Ovary (tissue), 10 donors: ENCODE measurements at places on chromosomes 3 and 15. TPM values are rescaled to one million over a fixed set of nuclear protein-coding genes. Genes with fewer than 3 reads are reported as not detected.
A peak's percentile ranks its signal among the peaks of the same experiment; 100 is the strongest.

DNA sequence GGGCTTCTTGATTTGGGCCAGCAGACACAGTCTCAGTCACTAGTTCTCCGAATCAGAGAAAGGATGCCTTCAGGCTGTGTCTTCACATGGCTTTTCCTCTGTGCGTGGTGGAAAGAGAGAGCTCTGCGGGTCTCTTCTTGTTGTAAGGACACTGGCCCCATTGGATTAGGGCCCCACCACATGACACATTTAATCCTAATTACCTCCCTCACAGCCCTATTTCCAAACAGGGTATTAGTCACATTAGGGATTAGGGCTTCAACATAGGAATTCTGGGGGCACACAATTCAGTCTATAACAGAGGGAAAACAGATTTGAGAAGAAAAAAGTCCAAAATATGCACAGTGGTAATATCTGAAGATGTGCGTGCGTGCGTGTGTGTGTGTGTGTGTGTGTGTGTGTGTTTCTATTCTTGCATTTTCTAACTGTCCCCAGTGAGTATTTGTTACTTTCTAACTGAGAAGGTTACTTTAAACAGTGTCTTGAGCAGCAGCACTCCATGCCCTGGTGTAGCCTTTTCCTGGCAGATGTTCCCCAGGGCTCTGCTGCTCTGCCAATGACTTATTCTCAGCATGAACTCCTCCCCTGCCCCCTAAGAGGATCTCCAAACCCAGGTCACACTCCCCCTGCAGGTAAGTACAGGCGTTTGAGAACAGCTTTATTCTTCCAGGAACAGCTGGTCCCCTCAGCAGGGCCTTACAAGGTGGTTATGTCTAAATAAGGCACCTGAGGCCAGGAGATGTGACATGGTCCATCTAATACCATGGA, 72.9 kb downstream of the RPL39L start:
- no peaks in the 10 kb centered on the region for H3K27me3 ChIP-seq
- H3K4me1 ChIP-seq = no peaks in the 10 kb centered on the region
- no peak overlapping the region for H3K4me3 ChIP-seq
- H3K27ac ChIP-seq = no peak overlapping the region
- H3K36me3 ChIP-seq = no peaks in the 10 kb centered on the region

DNA sequence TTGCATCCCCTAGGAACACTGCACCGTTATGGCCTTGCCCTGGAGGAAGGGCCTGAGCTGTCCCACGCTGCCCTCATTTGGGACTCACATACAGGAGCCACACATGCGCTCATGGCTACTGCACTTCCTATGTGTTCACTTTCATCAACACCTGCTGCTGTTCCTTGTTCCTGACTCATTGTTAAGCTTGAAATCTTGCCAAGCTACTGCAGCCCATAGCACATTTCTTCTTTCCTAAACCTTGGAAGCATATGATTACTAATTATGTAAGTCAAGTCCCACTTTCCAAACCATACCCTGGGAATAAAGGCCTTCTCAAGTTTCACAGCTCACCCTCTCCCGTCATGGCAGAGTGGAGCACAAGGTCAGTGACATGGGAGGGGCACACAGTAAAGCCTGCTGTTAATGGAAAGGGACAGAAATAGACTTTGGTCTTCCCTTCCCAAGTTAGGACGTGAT, 307.9 kb downstream of the CLSTN2 start:
- H3K36me3 ChIP-seq = no peaks in the 10 kb centered on the region
- no peaks in the 10 kb centered on the region for H3K27me3 ChIP-seq
- DNase-seq = no peak
- no peak overlapping the region for H3K27ac ChIP-seq
- H3K4me3 ChIP-seq = no peak overlapping the region
- H3K4me1 ChIP-seq = no peaks in the 10 kb centered on the region

GRCh38 chr15:63010386-63010785, 32.2 kb upstream of the TPM1 start:
- no peak overlapping the region for H3K4me3 ChIP-seq
- no peaks in the 10 kb centered on the region for H3K27me3 ChIP-seq
- H3K27ac ChIP-seq = no peak overlapping the region
- no peaks in the 10 kb centered on the region for H3K4me1 ChIP-seq
- no peak for DNase-seq
- H3K36me3 ChIP-seq = no peaks in the 10 kb centered on the region

- no peak for DNase-seq
- no peak overlapping the region for H3K4me3 ChIP-seq
- H3K27ac ChIP-seq = no peak overlapping the region
- H3K4me1 ChIP-seq = no peaks in the 10 kb centered on the region
- no peaks in the 10 kb centered on the region for H3K36me3 ChIP-seq
Observed at GRCh38 chr3:187080799-187081450, 58.4 kb downstream of the RPL39L start.

- H3K27me3 ChIP-seq = no peaks in the 10 kb centered on the region
- peaks cover 2% of the 10 kb centered on the region for H3K4me1 ChIP-seq
- DNase-seq = peak; percentile 51
- H3K4me3 ChIP-seq = peak overlapping the region; percentile 64
- H3K27ac ChIP-seq = peak overlapping the region; percentile 86
Observed at GRCh38 chr15:73052653-73053397, 562 bp downstream of the NEO1 start.

DNA sequence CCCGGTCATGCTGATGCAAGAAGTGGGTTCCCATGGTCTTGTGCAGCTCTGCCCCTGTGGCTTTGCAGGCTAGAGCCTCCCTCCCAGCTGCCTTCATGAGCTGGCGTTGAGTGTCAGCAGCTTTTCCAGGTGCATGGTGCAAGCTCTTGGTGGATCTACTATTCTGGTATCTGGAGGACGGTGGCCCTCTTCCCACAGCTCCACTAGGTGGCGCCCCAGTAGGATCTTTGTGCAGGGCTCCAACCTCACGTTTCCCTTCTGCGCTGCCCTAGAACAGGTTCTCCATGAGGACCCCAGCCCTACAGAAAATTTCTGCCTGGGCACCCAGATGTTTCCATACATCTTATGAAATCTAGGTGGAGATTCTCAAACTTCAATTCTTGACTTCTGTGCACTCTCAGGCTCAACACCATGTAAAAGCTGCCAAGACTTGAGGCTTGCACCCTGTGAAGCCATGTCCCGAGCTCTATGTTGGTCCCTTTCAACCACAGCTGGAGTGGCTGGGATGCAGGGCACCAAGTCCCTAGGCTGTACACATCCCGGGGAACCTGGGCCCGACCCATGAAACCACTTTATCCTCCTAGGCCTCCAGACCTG, 238.4 kb upstream of the MDFIC2 start:
- DNase-seq = peak; percentile 27
- no peaks in the 10 kb centered on the region for H3K4me1 ChIP-seq
- no peak overlapping the region for H3K27ac ChIP-seq
- no peaks in the 10 kb centered on the region for H3K36me3 ChIP-seq
- H3K27me3 ChIP-seq = no peaks in the 10 kb centered on the region
- H3K4me3 ChIP-seq = no peak overlapping the region

DNA sequence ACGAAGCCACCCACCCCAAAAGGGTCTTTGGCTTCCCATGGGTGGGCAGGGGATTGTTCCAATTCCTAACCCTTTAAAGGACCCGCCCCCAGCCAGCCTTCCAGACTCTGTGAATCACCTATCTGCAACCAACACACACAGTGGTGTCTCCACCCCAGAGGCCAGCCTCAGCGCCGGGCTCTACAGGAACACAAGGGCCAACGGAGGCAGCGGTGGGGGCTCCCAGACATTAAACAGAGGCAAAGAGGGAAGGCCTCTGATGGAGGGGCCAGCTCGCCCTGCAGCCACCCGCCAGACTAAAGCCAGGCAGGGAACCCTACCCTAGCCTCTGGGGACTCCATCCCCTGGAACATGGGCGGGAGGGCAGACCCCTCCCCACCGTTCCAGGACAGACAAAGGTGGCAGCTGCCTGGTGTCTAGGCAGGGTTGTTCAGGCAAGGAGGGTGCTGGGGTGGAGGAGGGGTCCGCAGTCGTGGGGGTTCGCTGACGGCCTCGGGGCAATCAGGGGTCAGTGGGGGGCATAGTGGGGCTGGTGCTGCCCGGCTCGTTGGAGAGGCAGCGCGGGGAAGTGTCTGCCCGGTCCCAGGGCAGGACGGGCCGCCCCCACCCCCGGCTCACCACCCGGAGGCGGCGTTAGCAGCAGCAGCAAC, 448 bp downstream of the SHISA5 start:
- no peaks in the 10 kb centered on the region for H3K27me3 ChIP-seq
- H3K27ac ChIP-seq = peak overlapping the region; percentile 84
- peak; percentile 56 for DNase-seq

DNA sequence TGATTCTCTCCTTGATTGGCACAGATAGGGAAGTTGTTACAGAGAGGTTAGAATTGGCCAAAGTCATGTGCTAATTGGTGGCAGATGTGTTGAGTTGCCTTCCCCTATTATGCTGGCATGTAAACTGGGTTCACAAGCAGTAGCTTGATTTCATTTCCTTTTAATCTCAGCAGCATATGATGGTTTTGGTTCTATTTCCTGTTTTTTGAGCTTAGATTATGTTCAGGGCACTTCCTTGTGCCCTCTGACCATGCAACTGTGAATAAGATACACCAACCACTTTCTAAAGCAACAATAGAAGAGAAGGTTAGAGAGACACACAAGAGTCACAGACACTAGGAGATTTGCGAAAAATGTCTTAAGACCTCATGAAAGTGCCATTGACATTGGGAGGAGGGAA, 16.5 kb downstream of the HPS3 start:
- no peak overlapping the region for H3K27ac ChIP-seq
- H3K4me1 ChIP-seq = no peaks in the 10 kb centered on the region
- H3K4me3 ChIP-seq = no peak overlapping the region
- no peak for DNase-seq

DNA sequence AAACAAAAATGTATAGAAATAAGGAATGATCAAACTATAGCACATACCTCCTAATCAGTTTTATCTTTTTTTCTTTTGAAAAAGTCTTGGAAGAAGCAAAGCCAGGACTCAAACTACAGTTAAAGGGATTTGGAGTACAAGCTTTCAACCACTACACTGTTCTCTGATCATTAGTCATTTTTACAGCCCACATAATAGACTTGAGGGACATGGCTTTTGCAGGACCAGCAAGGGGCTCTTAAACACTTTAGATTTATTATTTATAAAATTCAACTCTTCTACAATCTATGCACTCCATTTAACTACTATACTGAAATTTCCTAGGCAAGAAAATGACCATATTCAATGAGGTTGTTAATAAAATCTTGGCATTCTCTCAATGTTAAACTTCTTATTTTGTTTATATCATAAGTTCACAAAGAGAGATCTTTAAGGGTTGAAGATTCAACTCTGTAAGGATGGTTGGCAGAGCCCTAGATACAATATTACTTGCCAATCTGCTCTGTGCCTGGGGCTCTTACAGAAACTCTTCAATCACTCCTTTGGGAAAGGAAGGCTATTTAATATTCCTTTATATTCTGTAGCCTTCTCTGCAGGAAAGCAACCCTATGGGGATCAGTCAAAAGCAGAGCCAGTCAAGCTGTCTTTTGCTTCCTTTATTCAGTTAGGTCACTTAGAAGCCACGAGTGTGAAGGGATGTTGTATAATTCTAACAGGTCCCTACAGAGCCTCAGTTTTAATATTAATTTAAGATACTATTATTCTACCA, 557.7 kb upstream of the SGO1 start:
- no peaks in the 10 kb centered on the region for H3K4me1 ChIP-seq
- H3K27me3 ChIP-seq = no peaks in the 10 kb centered on the region

The GPX1 gene
- 195 TPM for total RNA-seq

GRCh38 chr15:82699726-82700125, 9.9 kb downstream of the AP3B2 start:
- H3K27me3 ChIP-seq = no peaks in the 10 kb centered on the region

DNA sequence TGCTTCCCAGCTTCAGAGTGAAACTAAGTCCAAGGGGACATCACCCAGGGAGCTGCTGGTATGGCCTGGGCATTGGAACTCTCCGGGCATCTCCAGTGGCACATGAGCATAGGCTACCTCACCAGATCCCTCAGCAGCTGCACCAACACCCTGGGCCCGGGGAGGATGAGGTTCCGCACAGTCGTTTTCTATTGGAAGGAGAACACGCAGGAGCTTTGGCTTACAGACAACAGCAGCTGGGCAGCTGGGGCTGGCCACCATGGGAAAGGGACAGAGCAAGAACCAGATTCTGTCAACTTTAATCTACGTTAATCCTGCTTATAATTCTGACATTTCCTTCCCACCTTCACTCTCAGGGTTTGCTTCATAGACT, 65.5 kb downstream of the MYO1E start:
- H3K4me3 ChIP-seq = no peak overlapping the region
- peaks cover 12% of the 10 kb centered on the region for H3K4me1 ChIP-seq
- no peak overlapping the region for H3K27ac ChIP-seq
- no peaks in the 10 kb centered on the region for H3K27me3 ChIP-seq
- no peaks in the 10 kb centered on the region for H3K36me3 ChIP-seq
- DNase-seq = no peak

- no peak overlapping the region for H3K4me3 ChIP-seq
- H3K27ac ChIP-seq = no peak overlapping the region
- H3K27me3 ChIP-seq = no peaks in the 10 kb centered on the region
- no peaks in the 10 kb centered on the region for H3K4me1 ChIP-seq
- no peaks in the 10 kb centered on the region for H3K36me3 ChIP-seq
- DNase-seq = no peak
Observed at GRCh38 chr3:87209111-87209510, 18.0 kb upstream of the CHMP2B start.

GRCh38 chr15:64842986-64843561, 1.4 kb downstream of the PLEKHO2 start:
- DNase-seq = peak; percentile 40
- peak overlapping the region; percentile 59 for H3K4me3 ChIP-seq
- peak overlapping the region; percentile 64 for H3K27ac ChIP-seq
- H3K4me1 ChIP-seq = peaks cover 10% of the 10 kb centered on the region

DNA sequence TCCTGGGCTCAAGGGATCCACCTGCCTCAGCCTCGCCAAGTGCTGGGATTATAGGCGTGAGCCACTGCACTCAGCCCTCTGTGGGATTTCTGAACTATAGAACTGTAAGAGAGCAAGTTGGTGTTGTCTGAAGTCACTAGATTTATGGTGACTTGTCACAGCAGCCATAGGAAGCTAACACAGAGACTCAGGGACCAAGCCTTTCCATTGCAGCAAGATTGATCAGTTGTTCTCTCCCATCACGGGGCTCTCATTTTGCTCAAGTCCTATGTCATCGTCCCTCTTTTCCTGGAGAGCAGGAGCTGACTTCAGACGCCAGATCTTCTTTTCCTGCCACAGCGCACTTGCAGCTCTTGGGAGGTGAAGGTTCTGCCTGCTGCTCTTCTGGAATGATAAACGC, 61.0 kb downstream of the APBA2 start:
- H3K4me3 ChIP-seq = no peak overlapping the region
- no peaks in the 10 kb centered on the region for H3K4me1 ChIP-seq
- DNase-seq = no peak
- no peak overlapping the region for H3K27ac ChIP-seq

The CSTA gene
- 9.0 TPM for total RNA-seq

- H3K27ac ChIP-seq = no peak overlapping the region
- H3K27me3 ChIP-seq = no peaks in the 10 kb centered on the region
- no peak for DNase-seq
- H3K36me3 ChIP-seq = no peaks in the 10 kb centered on the region
- no peaks in the 10 kb centered on the region for H3K4me1 ChIP-seq
Observed at GRCh38 chr15:92226020-92226612, 167.6 kb upstream of the ST8SIA2 start.

The CAMKV gene
- not detected for total RNA-seq
